ENCODE measurements at places on chromosomes 2 and 18. TPM values are rescaled to one million over a fixed set of nuclear protein-coding genes. Genes with fewer than 3 reads are reported as not detected.

ANKRD12 gene
- 79.7 TPM for total RNA-seq

THUMPD2 gene
- 20.9 TPM for total RNA-seq

LRRC30 gene
- not detected for total RNA-seq

PRKAG3 gene
- total RNA-seq = 0.11 TPM

NEU2 gene
- total RNA-seq = not detected

PAX8 gene
- total RNA-seq = 0.96 TPM

CNDP1 gene
- not detected for total RNA-seq

MRPL33 gene
- total RNA-seq = 57.4 TPM

GRCh38 chr2:239928391-239929350 is 96.5 kb downstream of the NDUFA10 start:
- no peak for DNase-seq

- no peak for DNase-seq
Measured at GRCh38 chr2:114352988-114353387, 89.5 kb upstream of the DPP10 start.

DNA sequence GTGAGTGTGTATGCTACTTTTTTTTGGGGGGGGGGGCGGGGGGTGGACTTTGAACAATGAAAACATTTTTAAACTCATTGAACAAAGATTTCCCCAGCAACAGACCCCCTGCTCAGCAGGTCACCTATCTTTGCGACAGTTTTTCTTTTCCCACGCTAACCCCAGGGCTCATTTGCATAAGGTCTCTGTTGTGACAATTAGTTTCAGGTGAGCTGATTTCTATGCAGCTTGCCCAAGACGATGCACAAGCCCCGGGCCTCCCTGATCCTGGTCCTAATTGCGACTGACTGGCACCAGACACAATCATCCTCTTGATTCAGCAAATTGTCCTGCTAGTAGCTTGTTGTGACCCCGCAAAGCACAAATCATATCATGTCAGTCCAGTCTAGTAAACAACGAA is 40.3 kb downstream of the ZEB2 start:
- DNase-seq = no peak

GRCh38 chr18:78587096-78587495 is 392.5 kb upstream of the SALL3 start:
- no peak for DNase-seq

GRCh38 chr2:144439993-144440392 is 79.9 kb downstream of the ZEB2 start:
- no peak for DNase-seq

DNA sequence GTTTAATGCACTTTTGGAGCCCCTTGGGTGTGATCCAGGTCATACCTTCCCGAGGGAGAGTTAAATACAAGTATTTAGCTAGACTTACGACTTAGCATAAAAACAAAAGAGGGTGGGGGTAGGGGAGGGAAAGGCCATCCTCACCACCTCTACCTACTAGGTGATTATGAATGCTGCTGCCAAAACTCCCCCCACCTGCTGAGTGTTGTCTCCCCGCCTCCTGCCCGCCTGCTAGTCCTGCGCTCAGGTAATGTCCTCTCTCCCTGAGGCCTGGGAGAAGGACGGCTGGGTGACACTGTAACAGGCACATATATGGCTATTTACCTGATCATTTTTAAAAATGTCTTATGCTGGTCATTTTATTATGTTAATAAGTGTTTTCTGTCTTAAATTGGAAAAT is 3.0 kb upstream of the NCKAP5 start:
- no peak for DNase-seq

GRCh38 chr2:74291886-74292621 is 51.2 kb downstream of the SLC4A5 start:
- DNase-seq = no peak

- peak; percentile 64 for DNase-seq
Measured at GRCh38 chr2:235106874-235107639, 155.2 kb downstream of the SH3BP4 start.

DNA sequence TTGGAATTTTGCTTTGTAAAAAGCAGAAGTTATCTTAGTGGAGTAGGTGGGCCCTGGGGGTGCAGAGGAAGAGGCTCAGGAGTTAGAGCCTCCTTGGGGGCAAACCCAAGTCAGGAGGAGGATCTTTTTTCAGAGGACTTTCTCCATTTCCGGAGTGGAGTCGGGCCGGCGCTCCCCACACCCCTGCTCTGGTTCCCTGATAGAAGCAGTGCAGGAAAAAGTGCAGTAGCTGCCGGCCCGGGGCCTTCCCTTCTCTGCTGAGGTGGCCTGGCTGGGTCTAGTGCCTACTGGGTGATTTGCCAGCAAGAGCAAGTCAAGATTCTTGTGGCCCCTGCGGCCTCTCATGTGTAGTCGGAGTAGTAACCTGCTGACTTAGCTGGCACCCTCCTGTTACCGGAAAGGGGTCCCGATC is 124.2 kb upstream of the HS6ST1 start:
- no peak for DNase-seq

GRCh38 chr2:195317550-195317949 is 339.5 kb upstream of the SLC39A10 start:
- no peak for DNase-seq

DNA sequence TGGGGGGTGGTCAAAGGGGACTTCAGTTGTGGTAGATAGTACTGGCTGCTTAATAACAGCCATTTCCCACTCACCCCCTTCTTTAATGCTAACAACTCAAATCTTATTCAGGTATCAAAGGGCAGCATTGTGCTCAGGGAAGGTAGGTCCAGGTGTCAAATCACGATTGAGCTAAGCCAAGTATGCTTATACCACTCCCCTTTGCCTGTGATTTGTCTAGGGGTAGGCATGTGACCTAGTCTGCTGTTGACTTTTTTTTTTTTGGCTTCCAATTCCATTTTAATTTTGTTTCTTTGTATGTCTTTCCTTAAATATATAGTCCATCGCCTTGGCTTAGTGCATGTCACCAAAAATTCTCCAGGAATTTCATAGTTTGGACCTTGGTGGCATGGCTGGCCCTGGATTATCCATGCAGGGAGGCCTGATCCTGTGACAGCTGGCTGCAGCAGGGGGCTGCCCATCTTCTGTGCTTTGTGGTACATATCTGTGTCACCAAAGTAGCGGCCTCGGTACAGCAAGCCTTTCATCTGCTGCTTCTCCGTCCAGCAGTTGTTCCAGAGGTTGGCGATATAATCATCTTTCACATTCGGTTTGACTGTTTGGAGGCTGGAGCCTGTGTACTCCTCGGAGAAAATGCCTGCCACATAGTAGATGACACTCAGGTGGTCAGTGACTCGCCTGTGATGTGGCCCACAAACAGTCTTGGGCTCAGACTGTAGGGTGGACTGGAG is 68.1 kb upstream of the SPRED2 start:
- DNase-seq = no peak

DNA sequence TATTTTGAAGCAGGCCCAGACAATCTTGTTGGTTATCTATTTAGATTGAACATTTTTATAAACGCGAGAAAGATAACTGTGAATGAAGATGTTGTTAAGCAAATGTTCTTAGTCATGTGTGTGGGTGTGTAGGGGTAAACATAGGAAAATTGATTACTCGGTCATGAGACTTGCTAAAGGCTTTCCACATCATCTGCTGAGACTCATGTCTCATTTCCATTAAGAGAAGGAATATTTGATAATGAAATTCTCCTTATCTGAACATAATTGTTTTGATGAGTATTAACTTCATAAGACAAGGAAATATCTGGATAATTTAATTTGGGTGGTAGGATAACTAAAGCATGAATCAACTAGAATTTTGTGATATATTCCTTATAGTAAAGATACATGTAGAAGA is 19.7 kb downstream of the CCDC102B start:
- no peak for DNase-seq

GRCh38 chr2:74205596-74205995 is 7.2 kb downstream of the MTHFD2 start:
- no peak for DNase-seq

All from ovary (tissue), 10 donors.